ENCODE measurements at places on chromosomes 3 and 15. TPM values are rescaled to one million over a fixed set of nuclear protein-coding genes. Genes with fewer than 3 reads are reported as not detected.

The CFAP44 gene
- 5.8 TPM for total RNA-seq

The HCLS1 gene
- 2.9 TPM for total RNA-seq

The EXD1 gene
- total RNA-seq, result not detected

The KBTBD12 gene
- total RNA-seq, result not detected

The IL5RA gene
- total RNA-seq, result not detected

The ARPP21 gene
- not detected for total RNA-seq

The CLRN1 gene
- not detected for total RNA-seq

The VWA5B2 gene
- not detected for total RNA-seq

The LEO1 gene
- 15.6 TPM for total RNA-seq

The CCR3 gene
- not detected for total RNA-seq

The FOXB1 gene
- total RNA-seq, result not detected

The IL17RB gene
- 0.29 TPM for total RNA-seq

The PIK3CB gene
- 14.5 TPM for total RNA-seq

The LRRIQ4 gene
- total RNA-seq, result 0.29 TPM

The LIPH gene
- not detected for total RNA-seq

The ALS2CL gene
- total RNA-seq, result 1.1 TPM

The BTLA gene
- total RNA-seq, result 0.36 TPM

The GP5 gene
- 0.36 TPM for total RNA-seq

The CLDN16 gene
- total RNA-seq, result under 0.01 TPM

The PAQR9 gene
- not detected for total RNA-seq

The WNT5A gene
- total RNA-seq, result 145 TPM

The TMCO5A gene
- total RNA-seq, result not detected

The FANCD2OS gene
- total RNA-seq, result not detected

The HIGD2B gene
- total RNA-seq, result not detected

The UROC1 gene
- total RNA-seq, result not detected

The EIF2B5 gene
- 22.1 TPM for total RNA-seq

The GP9 gene
- total RNA-seq, result not detected

The CSPG5 gene
- total RNA-seq, result under 0.01 TPM

The MAPKAPK3 gene
- 66.6 TPM for total RNA-seq

The CIDEC gene
- not detected for total RNA-seq

The SRGAP3 gene
- 4.7 TPM for total RNA-seq

The MUSTN1 gene
- 1.4 TPM for total RNA-seq

The PSMD6 gene
- total RNA-seq, result 77.5 TPM

The NLGN1 gene
- 7.7 TPM for total RNA-seq

The EPB42 gene
- total RNA-seq, result not detected

The DVL3 gene
- 60.4 TPM for total RNA-seq

The AEN gene
- total RNA-seq, result 46.3 TPM

The SKIC8 gene
- total RNA-seq, result 62.6 TPM

The SYNPR gene
- not detected for total RNA-seq

The CYP1A2 gene
- not detected for total RNA-seq

The CADPS gene
- total RNA-seq, result 3.2 TPM

The DPPA2 gene
- not detected for total RNA-seq

The AADACL2 gene
- not detected for total RNA-seq
